ENCODE measurements at places on chromosomes 5 and 9.

GRCh38 chr5:142506756-142507155, 179.1 kb downstream of the FGF1 start:
- no peak for DNase-seq

GRCh38 chr5:157221959-157222358, 41.3 kb downstream of the ITK start:
- DNase-seq: no peak

DNA sequence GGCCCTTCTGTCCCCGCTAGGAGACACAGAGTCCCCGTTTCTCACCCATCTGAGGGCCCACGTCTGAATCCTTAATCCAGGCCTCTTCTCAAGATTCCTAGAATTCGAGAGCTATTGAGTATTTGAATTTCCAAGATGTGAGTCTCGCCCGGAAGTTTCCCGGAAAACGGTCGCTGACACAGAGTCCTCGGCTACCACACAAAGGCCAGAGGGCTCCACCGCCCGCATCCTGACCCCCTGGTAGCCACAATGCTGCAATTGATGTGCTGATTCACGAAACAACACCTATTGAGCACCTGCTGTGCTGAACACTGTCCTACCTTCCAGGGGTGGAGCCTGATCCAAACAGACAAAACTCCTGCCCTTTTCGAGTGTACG, 670 bp upstream of the FBP1 start:
- no peak for DNase-seq

DNA sequence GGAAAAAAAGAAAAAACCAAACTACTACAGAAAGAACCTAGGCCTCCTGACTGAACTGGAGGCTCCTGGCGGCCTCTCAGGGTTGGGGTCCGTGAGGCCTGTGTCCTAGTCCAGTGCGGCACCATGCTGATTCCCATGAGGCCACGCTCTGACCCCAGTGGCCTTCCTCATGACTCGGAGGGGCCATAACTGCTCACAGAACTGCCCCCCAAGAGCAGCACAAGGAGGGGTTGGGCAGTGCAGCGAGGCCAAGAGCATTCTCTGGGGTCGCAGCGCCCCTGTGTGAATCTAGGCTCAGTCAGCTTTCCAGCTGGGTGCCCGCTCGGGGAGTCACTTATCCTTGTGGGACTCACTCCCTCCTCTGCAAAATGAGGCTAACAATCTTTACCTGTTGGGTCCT, 79.3 kb upstream of the FBXW11 start:
- DNase-seq: no peak

DNA sequence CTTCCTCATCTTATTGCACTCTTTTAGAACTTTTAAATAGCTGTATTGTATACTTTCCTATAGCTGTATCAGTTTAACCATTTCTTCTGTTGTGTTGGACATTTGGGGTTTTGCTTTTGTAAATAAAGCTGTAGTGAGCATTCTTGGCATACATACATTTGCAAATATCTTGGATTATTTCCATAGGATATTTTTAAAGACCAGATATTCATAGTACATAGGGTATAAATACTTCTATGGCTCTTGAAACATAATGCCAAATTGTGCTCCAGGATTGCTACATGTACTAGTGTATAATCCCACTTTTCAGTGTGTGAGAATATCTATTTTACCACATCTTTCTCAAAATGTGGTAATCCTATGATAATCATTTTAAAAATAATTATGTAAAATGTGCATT, 51.2 kb downstream of the SCAMP1 start:
- no peak for DNase-seq

- peak; percentile 86 for DNase-seq
Observed at GRCh38 chr5:71887680-71888079, 168.6 kb downstream of the CARTPT start.

DNA sequence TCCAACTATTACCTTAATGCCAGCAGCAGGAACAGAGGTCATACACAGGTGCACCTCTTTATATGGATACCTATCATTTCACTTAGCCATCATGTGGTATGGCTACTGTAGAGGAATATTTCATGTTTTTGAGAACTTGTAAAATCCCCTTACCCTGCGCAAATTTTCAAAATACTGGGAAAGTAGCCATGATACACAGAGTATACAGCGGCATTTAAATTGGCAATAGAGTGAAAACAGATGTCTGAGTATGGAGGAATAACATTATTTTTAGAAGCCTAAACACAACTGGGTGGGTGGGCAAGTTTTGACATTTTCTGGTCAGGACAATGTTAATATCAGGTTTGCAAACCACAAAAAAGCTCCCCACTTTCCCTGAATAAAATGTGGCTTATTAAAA, 109.5 kb downstream of the SMIM23 start:
- no peak for DNase-seq

- peak; percentile 72 for DNase-seq
Observed at GRCh38 chr5:73189871-73190376, 16.9 kb downstream of the TMEM174 start.

DNA sequence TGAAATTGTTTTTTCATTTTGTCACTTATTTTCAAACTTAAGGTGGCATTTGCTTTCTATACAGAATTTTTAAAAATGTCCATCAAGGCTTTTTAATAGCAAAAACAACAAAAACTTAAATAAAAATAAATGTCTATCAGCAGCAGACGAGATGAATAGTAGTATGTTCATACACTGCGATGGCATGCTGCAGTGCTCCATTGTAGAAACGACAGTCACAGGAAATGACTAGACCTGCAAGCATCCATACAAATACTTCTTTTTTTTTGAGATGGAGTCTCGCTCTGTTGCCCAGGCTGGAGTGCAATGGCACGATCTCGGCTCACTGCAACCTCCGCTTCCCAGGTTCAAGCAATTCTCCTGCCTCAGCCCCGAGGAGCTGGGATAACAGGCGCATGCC, 41.4 kb downstream of the COL23A1 start:
- no peak for DNase-seq

GRCh38 chr9:136997830-136998234, 1.5 kb upstream of the CLIC3 start:
- peak; percentile 77 for DNase-seq

- peak; percentile 58 for DNase-seq
Observed at GRCh38 chr5:37735649-37736347, 104.0 kb downstream of the GDNF start.

DNA sequence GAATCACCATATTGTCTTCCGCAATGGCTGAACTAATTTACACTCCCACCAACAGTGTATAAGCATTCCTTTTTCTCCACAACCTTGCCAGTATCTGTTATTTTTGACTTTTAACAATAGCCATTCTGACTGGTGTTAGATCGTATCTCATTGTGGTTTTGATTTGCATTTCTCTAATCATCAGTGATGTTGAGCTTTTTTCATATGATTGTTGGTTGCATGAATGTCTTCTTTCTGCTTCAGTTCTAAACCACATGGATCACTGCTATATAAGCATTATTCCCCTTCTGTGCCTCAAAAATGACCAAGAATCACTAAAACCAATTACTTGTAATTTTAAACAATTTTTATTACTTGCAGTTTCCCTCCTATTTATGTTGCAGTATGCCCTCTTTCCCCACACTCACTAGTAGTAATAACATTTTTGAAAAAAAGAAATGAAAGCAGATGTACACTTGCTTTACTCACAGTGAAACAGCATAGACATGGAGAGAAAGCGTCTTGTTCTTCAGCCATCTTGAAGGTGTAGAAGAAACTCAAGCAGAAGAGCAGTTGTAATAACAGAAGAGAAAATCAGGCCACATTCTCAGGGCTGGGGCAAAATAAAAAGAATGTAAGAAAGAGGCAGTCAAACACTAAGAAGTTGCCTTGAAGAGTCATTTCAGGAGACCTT, 4.5 kb upstream of the TMEM252 start:
- DNase-seq: no peak

GRCh38 chr9:3585606-3586005, 59.8 kb upstream of the RFX3 start:
- no peak for DNase-seq

DNA sequence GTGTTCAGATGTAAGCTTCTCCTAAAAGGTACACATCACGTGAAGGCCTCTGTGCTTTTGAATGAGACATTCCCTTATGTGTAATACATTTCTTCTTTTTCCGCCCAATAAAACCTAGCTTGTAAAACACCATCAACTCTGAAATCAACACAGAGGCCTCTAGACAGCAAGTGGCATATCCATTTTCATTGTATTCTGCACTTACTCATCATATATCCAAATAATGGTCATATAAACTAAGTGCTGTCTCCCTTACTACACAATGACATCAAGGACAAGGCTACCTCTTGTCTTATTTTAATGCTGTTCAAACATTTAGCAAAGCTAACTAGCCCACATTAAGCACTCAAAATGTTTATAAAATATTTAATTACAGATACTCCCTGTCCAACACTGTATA, 108.5 kb downstream of the ELAVL2 start:
- DNase-seq: no peak

GRCh38 chr5:33457126-33457525, 16.4 kb downstream of the TARS1 start:
- no peak for DNase-seq

DNA sequence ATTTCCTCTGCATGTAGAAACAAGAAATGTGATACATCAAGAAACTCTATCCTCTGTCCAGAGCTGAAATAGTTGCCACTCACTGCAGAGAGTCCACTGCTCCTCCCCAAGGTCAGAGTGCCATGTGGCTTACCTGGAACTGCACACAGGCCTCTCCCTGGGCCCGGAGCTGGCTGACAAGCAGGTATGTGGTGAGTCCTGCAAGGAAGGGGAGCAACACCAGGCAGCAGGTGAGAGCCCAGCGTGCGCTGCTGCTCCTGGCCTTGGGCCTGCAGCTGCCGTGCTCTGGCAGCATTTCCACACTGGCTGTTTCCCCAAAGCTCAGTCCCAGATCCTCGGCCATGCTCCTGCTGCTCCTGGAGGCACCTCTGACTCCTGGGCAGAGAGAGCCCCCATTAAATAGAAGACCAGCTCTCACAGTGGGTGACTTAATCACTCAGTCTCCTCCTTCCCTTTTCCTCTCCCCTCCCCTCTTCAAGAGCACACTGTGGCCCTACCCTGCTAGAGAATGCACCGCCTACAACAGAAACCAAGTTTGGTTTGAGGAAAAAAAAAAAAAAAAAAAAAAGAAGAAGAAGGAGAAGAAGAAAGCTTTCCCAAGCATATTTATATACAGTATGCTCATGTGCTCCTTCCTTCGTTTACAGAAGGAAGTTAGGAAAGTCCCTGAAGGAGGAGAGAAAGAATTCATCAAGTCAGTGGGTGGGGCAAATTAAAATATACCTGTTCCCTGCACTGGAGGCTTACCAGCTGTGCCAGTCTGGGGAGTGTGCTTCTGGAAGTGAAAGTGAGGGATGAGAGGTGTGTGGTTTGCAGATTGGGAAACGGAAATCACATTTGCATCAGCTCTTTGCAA, at the start of gene TNFSF15:
Gene TNFSF15, minus strand, starts transcription at position 370 of the 856 bp plus-strand sequence. Its CDS starts 27 bp downstream, at position 343.
- DNase-seq: no peak

DNA sequence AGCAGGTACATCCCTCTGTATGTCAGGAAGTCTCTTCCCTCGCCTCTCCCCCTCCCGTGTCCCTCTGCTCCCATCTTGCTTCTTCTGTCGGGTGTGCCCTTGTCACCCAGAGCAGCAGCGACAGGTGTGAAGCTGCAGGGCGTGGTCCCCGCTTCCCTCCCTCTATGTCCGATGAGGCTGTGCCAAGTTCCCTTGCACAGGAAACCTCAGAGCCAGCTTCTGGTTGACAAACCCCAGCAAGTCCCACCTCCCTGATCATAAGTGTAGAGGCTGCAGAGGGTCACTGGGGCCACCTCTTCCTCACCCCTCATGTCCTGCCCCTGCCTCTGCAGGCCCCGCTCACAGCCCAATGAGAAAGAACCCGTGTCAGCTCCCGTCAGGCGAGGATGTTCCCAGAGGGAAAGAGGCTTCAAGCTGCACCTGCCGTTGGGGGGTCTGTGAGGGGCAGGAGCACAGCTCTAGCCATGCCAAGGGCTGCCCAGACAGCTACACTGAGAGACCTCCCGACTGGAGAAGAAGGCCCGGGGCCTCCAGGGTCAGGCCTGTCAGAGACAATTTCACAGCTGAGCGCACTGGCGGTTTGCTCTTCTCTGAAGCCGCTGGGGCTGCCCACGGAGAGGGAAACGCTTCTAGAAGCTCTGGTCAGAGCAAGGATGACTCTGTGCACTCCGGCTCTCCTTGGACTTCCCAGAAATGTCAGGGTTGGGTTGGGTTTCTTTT, 73.3 kb downstream of the AK8 start:
- no peak for DNase-seq

GRCh38 chr5:132090107-132090506, 16.5 kb downstream of the CSF2 start:
- DNase-seq: peak; percentile 93

DNA sequence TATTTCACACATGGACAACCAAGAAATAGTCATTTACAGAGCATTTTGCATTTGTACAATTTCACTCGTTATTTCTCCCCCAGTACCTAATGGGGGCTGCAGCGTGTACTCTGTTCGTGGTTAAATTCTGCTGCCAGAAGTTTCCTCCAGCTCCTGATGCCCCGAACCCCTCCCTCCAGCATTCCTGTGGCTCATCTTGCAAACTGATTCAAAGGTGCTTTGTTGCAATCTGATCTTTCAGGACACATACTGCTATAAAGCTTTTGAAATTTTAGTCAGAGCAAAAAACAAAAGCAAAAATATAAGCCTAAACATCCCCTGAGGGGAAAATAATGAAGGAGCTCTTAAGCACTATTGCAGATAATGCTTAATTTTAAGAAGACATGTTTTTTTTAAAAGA, 27.7 kb downstream of the UBLCP1 start:
- DNase-seq: peak; percentile 41

DNA sequence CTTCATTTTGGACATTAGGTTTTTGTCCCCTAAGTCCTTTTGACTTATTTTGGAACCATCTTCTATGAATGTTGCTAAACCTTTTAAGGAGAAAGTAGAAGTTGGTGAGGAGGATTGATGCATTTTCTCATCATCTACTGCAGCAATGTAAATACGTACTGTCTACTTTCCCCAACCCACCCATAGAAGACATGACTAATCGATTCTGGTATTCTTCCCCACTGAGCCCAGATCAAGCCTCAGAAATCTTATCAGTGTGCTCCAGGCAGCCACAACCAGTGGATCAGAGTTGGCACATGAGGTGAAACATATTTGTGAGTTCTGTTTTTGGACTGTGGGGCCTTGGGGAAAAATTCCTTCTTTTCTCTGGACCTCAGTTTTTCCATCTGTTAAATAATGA, 57.7 kb downstream of the FGF18 start:
- no peak for DNase-seq

Measured in astrocyte of the spinal cord (primary cell).